Amygdala (tissue), 56 donors: ENCODE measurements at places on chromosomes 2 and 18.

- no peak for DNase-seq
These were observed 130.4 kb upstream of the PELI1 start for GRCh38 chr2:64274399-64275173.

DNA sequence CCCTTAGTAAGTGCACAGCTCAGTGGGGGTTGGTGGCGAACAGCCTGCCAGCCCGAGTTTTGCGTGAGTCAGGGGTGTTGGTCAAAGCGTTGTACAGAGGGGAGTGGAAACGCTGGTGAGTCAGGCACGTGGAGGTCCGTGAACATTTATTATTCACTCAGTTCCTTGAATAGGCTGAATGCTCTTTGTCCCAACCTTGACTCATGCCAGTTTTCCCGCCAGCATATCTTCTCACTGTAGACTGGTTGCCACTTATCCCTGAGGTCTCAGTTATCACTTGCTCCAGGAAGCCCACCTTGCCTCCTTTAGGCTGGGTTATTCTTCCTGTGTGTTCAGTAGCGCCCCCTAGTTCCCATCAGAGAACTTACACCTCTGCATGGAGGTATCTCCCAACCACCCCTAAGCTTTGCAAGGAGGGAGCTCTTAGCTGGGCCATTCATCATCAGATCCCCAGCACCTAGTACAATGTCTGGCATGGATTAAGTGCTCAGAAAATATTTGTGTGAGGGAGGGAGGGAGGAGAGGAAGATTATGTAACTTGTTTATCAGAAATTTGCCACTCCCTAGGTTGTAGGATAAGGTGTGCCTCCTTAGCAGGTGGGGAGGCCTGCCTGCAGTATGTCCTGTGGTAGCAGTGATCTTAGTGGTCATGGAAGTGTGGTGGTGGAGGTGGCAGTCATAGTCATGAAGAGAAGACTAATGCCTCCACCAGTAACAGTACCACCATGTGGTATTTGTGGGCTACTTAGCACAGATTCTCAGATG, 72.1 kb downstream of the CABLES1 start:
- no peak for DNase-seq

- no peak for DNase-seq
These were observed 115.0 kb downstream of the SMAD7 start for GRCh38 chr18:48835745-48836170.

DNA sequence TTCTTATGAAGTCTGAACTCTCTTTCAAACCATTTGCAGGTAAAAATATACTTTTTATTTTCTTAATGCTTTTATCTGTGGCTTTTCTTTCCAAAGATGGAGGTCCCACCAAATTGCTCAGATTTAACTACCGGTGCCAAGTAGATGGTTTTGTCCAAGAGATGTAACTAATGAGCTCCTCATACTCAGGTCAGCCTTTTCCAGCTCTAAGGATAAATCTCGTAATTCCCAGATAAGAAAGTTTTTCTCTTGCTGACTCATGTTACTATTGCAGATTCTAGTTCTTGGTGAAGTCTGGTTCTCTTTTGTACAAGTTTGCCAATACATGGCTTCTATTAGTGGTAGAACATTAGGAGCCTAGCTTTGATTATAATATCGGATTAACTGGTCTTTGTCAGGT, 550.8 kb upstream of the ZNF804A start:
- no peak for DNase-seq

GRCh38 chr18:48336332-48336731, 72.9 kb downstream of the ZBTB7C start:
- no peak for DNase-seq

DNA sequence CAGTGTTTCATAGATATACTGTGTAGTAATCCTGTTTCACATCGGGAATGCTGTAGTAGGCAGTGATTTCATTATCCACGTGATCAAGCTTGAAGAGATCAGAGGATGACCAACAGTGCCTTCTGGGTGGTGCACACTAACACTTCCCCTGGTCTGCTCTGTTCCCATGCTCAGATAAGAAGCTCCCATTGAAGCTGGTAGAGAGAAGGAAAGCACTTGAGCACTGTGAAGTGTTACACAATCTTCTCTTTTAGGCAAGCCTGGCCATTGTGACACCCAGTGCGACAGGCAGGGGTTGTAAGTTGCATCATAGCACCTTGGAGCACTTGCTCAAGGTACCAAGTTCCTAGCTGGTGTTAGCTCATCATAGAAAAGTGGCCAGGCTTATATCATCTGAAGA, 30.6 kb upstream of the GPD2 start:
- DNase-seq, result no peak

- no peak for DNase-seq
These were observed 130.1 kb downstream of the OLA1 start for GRCh38 chr2:174117951-174118930.

DNA sequence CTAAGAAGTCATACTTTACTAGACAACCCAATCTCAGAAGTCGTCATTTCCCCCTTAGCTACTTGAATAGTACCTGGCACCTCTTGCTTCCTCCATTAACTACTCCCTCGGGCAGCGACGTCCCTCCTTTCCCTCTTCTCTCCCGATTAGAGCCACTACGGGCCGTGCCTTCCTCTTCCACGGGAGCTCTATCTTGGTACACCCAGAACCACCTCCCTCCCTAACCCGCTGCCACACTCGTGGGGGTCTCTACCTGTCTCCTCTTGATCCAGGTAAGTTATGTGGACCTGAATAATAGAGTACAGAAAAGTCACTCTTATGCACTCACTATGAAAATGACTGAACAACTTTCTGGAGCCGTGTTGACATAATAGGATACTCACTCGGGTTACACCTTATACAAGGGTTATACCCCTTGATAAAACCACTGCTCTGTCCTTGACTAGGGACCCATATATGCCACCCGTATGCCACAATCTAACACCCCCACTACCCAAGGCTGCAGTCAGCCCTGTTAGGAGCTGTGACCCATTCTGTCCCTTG, 595 bp upstream of the HDHD2 start:
- DNase-seq, result peak; percentile 27

DNA sequence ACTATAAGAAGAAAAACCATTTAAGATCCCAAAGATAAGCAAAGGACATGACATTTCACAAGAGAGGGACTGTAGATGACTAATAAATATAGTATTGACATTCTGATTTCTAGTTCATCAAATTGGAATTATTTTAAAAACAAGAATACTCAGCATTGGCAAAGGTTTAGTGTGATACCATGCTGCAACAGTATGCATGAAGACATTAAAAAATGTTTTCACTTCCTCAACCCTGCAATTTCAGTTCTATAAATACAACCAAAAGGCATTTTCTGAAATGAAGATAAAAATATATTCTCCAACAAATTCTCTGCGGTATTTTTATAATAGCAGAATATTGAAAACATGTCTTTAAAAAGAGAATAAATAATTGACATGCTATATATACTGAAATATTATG, 2.1 kb downstream of the C2orf81 start:
- no peak for DNase-seq

DNA sequence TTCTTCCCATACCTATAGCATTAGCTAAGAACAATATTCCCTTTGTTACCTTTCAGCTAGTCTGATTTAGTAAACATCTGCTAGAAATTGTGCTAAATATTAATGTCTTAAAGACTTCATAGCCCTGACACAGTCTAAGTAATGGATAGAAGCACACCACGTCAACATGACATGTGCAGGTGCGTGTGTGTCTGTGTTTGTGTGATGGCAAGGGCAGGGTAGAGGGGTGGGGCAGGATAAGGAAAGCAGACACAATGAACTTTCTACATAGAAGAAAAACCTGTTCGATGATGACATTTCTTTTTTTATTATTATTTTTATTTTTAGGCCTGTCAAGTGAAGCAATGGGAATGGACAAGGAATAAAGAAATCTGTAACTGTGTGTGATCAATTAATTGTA, 223.3 kb downstream of the NOL4 start:
- no peak for DNase-seq

GRCh38 chr2:104406261-104406726, 447.6 kb upstream of the POU3F3 start:
- DNase-seq, result peak; percentile 31

- no peak for DNase-seq
These were observed 833.7 kb upstream of the CHAC2 start for GRCh38 chr2:52933878-52934277.

DNA sequence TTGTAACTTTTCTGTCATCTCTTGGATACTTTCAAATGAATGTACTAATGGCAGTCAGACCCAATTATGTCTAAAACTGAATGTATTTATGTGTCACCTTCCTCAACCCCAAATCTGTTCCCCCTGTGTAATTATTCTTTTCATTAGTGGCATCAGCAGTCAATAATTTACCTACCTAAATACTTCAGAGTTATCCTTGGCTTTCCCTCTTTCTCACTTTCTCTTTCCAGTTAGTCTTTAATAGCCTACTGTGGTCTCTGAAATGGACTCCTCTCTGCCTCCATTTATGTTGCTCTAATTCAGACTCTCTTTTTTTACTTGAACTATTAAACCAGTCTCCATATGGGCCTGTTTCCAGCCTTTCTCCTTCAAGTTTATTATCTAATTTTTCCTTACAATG, 21.0 kb downstream of the C18orf63 start:
- DNase-seq, result no peak

DNA sequence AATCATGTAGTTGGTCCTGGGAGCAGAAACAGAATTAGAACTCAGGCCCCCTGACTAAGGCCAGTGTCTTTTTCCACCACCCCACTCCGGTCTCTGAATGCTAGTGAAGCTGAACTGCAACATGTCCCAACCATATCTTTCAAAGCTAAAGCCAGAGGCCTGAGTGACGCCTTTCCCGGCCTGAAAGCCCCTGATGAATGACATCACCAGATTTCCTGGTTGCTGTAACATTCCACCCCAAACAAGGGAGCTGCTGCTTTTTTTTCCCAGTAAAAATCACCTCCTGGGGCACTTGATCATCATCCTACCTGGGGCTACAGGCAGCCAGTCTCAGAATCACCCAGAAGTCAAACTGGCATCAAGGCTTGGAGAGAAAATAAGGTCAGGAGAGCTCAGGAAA, 162.7 kb downstream of the ARL4C start:
- DNase-seq, result no peak

DNA sequence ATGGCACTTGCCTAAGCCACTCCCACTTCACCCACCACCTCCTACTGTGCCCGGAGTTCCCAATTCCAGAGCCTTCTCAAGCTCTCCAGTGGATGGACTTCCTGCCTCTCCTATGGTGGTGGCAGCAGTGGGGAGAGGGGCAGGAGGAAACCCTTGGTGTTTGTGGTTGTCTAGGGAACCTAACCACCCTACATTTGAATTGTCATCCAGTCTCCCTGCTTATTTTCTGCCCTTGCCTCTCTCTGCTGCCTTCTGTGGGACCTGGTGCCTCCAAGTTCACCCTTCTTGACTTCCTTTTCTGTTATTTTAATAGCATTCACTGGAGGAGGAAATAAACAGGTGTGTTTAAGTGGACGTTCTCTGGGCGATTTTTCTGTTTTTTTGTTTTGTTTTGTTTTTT, 50.0 kb upstream of the HPCAL1 start:
- DNase-seq, result no peak

GRCh38 chr2:206160125-206160806, 571 bp downstream of the EEF1B2 start:
- DNase-seq, result no peak

DNA sequence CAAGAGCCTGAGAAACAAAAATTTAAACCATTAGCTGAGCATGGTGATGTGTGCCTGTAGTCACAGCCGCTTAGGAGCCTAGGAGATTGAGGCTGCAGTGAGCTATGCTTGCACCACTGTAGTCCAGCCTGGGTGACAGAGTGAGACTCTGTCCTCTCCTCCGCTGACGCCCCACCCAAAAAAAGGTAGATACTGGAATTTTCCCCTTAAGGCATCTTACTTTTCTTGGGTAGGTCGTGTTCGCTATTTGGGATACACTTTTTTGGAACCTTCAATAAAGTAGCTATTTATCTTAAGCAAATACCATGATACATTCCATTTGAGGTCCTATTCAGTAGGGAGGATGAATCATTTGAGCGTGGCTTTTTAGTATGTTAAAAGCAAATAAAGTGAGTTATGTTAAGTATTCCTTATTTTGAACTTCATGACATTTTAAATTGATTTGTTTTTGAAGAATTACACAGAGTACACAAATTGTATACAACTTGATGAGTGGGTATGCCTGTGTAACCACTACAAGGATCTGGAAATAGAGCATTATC, 38.7 kb downstream of the RALBP1 start:
- DNase-seq, result no peak

GRCh38 chr2:10765461-10765860, 44.0 kb downstream of the ATP6V1C2 start:
- no peak for DNase-seq

- no peak for DNase-seq
These were observed 78.3 kb upstream of the KCNE4 start for GRCh38 chr2:222973733-222974132.

- DNase-seq, result no peak
These were observed 470.8 kb downstream of the DLGAP1 start for GRCh38 chr18:3984163-3984757.
